ENCODE measurements at places on chromosomes 12 and 14.
A peak's percentile ranks its signal among the peaks of the same experiment; 100 is the strongest.

DNA sequence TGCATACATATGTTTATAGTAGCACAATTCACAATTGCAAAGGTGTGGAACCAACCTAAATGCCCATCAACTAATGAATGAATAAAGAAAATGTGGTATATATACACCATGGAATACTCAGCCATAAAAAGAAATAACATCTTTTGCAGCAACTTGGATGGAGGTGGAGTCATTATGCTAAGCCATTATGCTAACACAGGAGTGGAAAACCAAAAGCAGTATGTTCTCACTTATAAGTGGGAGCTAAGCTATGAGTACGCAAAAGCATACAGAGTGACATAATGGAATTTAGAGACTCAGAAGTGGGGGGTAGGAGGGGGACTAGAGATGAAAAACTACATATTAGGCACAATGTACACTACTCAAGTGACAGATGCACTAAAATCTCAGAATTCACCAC lies 16.2 kb upstream of the SPTSSA start:
- no peak for DNase-seq

GRCh38 chr14:99057576-99058083 lies 214.4 kb downstream of the BCL11B start:
- DNase-seq, result no peak

DNA sequence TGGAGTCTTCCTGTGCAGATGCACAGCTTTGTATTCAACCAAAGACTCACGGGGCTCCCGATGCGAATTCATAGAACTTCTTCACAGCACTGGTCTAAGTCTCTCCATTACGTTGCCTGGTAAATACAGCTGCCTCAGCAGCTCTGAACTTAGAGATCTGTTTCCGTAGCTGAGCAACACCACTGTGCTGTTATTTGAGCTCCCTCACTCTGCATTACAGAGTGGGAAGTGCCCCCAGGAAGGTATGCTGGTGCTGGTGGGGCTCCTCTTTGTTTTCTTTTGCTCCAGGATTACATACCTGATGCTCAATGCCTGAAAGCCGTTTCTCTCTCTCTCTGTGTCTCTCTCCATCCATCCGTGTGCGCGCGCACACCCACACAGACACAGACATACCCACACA lies 227.5 kb upstream of the RMST start:
- DNase-seq, result no peak

GRCh38 chr14:90675399-90675798 lies 140.8 kb downstream of the TTC7B start:
- no peak for DNase-seq

DNA sequence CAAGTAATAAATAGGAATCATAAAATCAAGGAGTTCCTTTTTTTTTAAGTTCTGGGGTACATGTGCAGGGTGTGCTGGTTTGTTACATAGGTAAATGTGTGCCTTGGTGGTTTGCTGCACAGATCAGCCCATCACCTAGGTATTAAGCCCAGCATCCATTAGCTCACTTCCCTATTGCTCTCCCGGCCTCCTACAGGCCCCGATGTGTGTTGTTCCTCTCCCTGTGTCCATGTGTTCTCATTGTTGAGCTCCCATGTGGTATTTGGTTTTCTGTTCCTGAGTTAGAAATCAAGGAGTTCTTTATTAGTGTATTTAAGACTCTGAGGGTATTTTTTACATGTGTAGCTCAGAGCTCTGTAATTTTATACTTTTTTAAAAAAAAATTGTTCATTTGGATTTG lies 86.0 kb downstream of the SCFD1 start:
- DNase-seq, result no peak

GRCh38 chr12:115118177-115118724 lies 434.3 kb upstream of the TBX3 start:
- DNase-seq, result no peak

- DNase-seq, result peak; percentile 95
Observed at GRCh38 chr14:24232121-24232644, at the start of gene NEDD8. Gene NEDD8 (minus strand): TSS chr14:24232367. CDS start chr14:24232267, 100 bp downstream.

DNA sequence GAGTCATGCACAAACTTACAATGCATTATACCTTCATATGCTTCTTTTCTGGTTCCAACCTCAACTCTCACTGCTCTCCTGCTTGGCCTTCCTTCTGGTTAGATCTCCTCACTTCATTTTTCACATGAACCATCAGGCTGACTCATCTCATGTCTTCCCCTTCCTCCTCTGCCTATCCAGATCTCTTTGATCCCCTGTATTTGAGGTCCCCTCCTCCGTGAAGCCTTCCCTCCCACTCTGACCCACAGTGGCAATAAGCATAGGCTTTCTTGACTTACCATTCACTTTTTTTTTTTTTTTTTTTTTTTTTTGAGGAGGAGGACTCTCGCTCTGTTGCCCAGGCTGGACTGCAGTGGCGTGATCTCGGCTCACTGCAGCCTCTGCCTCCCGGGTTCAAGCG lies 14.7 kb upstream of the ASIC1 start:
- no peak for DNase-seq

Measured in DMS79 treated with DMSO at 0.1 percent for 48 hours (cell line).